Naive thymus-derived CD8-positive, alpha-beta T cell (primary cell): ENCODE measurements at places on chromosomes 11 and 22.

- DNase-seq: no peak
Observed at GRCh38 chr11:64866173-64866491, 12.3 kb downstream of the EHD1 start.

DNA sequence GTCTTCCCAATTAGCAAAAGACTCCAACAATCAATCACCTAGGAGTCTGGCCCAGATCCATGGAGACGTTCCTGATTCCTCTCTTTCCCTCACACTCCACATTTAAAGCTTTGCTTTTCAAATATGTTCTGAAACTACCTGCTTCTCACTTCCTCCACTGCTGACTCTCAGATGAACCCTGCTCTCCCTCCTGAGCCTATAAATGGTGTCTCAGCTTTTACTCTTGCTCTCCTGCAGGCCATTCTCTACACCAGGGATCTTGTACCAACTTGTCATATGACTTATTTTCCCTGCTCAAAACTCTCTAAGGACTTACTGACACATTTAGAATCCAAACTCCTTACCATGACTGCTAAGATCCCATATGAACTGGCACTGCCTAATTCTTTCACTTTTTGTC lies 138.4 kb upstream of the DDI1 start:
- DNase-seq: no peak

- DNase-seq: no peak
Observed at GRCh38 chr11:112016088-112016764, 9.0 kb upstream of the DLAT start.

DNA sequence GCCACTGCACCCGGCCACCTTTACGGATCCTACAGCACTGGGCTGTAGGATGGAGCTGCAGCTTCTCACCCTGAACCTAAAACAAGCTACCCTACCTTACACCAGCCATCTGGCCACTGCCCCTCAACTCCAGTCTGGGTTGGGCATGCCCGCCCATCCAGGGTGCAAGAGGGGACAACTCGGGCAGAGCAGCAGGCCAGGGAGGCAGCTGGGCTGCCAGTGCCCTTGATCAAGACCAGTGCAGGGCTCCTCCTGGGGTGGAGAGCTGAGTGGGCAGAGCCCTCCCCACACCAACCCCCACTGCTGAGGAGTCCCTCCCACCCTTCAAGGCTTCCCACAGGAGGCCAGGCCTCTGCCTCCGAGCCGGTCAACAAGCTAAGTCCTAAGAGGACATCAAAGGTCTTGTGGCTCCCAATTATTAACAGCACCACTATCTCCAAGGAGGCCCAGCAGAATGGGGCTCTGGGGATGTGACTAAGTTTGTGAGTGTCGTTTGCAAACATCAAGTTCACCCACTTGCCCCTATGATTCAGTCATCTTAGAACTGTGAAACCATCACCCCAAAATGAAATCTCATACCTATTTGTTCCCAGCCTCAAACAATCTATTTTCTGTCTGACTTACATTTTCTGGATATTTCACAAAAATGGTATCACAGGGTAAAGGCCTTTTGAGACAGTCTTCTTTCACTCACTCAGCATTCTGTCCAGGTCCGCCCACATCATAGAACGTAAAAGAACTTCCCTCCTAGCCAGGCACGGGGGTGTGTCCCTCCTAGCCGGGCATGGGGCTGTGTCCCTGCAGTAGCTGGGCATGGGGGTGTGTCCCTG lies 11.0 kb downstream of the GATD1 start:
- DNase-seq: no peak

GRCh38 chr11:113242767-113243397 lies 71.5 kb upstream of the TTC12 start:
- DNase-seq: no peak

DNA sequence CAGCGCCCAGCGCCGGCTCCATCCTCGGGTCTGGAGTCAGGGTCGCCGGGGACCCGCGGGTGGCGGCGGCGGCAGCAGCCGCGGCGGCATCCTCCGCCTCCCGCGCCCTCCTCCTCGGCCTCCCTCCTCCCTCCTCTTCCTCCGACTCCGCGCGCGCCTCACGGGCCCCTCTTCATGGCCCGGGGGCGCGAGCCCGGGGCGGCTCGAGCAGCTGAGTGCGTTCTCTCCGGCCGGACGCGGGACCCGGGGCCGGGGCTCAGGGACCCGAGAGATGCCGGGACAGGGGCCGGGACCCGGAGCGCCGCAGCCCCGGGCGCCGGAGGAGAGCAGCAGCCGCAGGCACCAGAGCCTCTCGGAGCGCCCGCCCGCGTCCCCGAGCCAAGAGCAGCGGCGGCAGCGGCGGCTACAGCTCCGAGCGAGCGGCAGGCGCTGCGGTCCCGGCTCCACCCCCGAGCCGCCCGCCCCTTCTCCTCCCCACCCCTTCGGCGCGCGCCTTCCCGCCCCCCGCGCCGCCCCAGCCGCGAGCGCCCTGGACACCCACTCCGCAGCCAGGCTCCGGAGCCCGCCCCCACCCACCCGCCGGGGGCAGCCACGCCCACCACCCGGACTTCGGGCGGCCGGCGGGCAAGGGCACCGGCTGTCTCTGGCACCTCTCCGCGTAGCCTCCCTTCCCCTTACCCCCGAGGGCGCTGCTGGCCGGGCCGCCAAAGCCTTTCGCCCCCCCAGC lies at the start of gene CHST1:
CHST1 (minus strand) TSS at position 417 of the 727 bp plus-strand sequence. CDS start 14,699 bp downstream, outside the sequence.
- no peak for DNase-seq

DNA sequence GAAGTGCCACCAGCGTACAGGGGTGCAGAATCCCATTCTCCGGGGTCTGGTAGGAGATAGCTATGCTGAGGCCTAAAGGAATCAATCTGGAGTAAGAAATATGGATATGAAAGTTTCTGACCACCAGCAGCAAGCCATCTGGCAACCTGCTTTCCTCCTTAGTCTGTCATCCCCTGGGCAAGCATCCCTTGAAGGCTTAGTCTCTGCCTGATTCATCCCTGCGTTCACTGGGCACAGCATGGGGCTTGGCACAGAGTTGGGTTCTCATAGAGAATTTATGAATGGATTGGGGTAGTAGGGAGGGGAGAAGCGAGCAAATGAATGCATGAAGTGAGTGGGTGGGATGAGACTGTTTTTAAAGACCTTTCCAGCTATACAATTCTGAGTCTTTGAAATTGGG lies 85.8 kb upstream of the NARS2 start:
- no peak for DNase-seq

DNA sequence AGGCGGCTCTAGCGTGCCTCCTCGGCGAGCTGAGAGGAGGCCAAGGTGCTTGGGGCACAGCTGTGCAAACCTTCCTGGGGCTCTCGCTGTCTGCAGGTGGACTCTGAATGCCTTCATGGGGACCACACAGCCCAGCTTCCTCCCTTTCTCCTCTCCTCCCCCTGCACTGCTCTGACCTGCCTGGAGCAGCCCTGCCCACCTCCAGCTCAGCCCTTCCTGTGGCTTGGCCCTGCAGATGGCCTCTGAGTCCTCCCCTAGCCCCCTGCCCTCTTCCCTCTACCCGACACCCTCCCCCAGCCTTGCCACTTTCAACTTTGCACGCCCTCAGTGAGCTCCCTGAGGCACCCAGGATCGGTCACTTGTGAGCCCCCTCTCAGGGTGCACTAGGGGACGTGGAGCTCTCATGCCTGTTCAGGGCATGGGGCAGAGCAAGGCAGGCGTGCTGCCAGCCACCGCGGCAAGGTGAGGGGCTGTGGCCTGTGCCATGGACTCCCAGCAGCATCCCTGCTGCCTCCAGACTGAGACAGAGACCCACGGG lies 31.4 kb downstream of the PPM1F start:
- no peak for DNase-seq

DNA sequence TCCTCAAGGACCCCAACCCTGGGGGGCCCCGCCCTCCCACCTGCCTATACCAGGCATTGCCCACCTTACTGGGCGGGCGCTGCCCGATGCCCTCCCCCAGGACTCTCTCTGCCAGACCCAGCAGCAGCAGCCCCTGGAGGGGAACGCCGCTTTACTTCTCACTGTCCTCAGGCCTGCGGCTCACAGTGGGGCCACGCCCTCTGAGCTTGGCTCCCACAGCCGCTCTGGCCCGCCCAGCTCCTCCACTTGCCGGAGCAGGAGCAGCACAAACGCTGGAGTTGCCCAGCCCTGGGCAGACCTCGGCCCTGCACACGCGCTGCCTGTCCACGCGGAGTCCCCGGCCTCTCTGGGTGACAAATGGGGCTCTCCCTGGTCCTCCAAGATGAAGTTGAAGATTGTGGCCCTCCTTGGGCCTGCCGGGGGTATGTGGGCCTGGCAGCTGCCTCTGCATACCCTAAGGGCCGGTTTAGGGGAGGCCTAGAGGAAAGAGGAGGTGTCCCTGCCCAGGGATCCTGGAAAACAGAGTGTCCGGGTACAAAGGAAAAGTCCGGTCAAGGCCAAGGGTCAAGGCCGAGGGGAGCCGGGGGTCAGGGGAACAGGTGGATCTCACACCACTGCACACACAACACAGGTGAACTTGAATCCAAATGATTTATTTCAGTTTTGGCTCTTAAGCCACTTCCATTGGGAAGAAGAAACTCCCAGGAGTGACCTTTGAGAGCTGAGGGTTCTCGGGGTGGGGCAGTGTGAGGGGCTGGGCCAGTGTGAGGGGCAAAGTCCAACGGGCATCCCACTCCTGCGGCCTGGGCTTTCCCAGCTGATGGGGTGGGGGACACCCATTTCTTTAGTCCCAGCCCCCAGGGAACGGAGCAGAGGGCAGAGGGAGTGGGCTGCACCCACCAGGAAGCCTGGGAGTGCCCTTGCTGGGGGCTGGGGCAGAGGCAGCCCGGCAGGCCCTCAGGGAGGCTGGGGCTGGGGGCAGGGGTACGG lies 674 bp upstream of the BAIAP2L2 start:
- no peak for DNase-seq

- no peak for DNase-seq
Observed at GRCh38 chr11:93393386-93393785, 62.8 kb downstream of the DEUP1 start.

GRCh38 chr11:118883368-118884071 lies at the start of gene CXCR5:
TSS of gene CXCR5 (plus strand) at chr11:118883892. CDS start at chr11:118883942, 50 bp downstream.
- DNase-seq: peak; percentile 38

GRCh38 chr22:49329636-49330035 lies 498.0 kb downstream of the BRD1 start:
- no peak for DNase-seq

DNA sequence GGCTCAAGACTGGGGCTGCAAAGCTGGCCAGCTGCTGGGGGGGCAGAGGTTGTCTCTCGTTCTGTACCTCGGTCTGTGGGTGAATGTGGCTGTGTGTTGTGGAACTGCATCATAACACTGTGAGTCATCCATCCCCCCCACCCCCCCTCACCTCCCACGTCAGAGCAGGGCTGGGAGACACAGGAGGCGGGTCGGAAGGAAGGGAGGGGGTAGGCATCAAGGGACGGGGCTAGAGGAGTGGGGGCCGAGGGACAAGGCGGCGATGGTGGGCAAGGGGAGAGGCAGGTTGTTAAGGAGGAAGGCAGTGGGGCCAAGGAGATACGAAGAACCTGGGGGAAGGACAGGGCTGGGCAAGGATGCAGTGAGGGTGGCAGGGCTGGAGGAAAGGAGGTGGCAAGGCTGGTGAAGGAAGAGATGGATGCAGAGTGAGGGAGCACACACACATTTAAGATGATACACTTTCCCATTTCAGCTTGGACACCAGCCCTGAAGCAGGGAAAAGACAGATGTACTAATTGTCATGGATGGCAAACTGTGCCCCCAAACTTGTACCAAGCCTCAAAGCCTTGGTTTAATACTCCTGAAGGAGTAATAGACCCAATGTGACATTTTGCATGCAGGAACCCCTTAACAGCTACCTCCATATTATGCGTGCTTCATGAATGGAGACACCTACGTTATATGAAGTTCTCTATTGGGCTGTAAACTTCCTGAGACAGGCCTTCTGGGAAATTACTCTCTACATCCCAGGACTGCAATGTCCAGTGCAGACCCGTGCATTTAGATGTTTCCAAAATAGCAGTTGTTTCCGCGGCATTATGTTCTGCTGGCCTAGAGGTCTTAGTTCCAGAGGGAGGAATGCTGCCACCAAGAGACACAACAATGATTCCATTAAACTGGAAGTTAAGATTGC lies at the start of gene YPEL4:
YPEL4 (minus strand) TSS at position 87 of the 913 bp plus-strand sequence. CDS start 2,805 bp downstream, outside the sequence.
- peak; percentile 69 for DNase-seq

- no peak for DNase-seq
Observed at GRCh38 chr11:61826930-61827570, 1.1 kb upstream of the FADS2 start.

- DNase-seq: no peak
Observed at GRCh38 chr11:196786-197731, 4.2 kb downstream of the SCGB1C1 start.

DNA sequence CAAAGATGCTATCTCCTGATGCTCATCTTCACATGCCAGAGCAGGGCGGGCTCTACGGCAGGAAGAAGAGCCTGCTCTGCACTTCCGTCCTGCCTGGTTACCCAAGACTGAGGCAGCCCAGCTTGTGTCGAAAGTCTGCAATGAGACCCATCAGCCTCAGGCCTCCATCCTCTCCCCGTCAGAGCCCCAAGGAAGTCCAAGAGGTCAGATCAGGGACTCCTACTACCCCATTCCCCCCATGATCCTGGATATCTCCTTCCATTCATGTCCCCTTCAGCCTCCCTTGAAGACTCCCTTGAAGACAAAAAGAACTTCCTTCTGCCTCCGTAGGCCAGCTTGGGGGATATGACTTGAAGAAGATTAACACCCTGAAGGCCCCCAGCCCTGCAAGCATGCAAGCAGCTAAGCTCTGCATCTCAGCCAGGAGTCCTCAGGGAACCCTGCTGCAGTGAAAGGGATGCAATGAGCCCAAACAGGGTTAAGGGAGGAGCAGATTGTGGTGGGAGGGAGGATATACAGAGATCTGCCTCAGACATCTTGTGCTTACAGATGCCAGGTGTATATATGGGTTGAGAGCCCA lies 85.6 kb downstream of the TRIM29 start:
- DNase-seq: no peak

- no peak for DNase-seq
Observed at GRCh38 chr22:24473284-24473683, 21.8 kb upstream of the UPB1 start.

- DNase-seq: no peak
Observed at GRCh38 chr22:40182231-40182835, 4.6 kb downstream of the TNRC6B start.

DNA sequence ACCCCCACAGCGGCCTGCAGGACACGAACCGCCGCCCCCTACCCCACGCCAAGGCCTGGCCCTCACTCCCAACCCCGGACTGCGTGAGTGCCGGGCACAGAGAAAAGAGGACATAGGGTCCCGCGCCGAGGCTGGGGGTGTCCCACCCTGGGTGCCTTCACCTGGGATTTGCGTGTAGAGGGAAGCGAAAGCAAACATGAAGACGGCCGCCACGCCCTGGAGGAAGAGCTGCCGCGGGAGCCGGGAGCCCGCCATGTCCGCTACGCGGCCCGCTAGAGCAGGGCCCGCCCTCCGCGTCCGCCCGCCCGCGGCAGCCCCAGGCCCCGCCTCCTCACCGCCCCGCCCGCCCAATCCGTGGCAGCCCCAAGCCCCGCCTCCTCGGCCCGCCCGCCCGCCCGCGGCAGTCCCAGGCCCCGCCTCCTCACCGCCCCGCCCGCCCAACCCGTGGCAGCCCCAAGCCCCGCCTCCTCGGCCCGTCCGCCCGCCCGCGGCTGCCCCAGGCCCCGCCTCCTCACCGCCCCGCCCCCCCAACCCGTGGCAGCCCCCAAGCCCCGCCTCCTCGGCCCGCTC lies at the start of gene LMF2:
LMF2 (minus strand) TSS at position 282 of the 570 bp plus-strand sequence; CDS start at position 255, 27 bp downstream.
- peak; percentile 83 for DNase-seq

GRCh38 chr11:10414659-10415058 lies 40.4 kb upstream of the AMPD3 start:
- DNase-seq: no peak
